Activated naive CD8-positive, alpha-beta T cell treated with anti-CD3 and anti-CD28 coated beads for 36 hours (primary cell): ENCODE measurements at places on chromosomes 5 and 9. TPM values are rescaled to one million over a fixed set of nuclear protein-coding genes. Genes with fewer than 3 reads are reported as not detected.

DNA sequence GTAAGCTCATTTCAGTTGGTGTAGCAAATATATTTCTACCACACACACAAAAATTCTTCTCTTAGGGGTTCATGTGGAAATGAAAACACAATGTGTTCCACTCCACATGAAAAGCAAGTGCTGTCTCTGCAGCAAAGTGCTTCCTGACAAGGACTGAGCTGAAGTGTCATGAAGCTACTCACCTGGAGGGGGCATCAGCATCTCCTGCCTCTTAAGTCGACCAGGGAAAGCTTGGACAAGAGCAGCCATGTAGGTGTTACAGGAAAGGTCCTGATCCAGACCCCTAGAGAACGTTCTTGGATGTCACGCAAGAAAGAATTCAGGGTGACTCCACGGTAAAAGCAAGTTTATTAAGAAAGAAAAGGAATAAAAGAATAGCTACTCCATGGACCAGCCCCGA, 62.8 kb downstream of the SV2C start:
- H3K4me1 ChIP-seq: no peaks in the 10 kb centered on the region
- H3K27ac ChIP-seq: no peak overlapping the region
- H3K27me3 ChIP-seq: peaks cover 3% of the 10 kb centered on the region
- DNase-seq: no peak
- H3K36me3 ChIP-seq: no peaks in the 10 kb centered on the region

The SMAD5 gene
- 10.4 TPM for total RNA-seq

DNA sequence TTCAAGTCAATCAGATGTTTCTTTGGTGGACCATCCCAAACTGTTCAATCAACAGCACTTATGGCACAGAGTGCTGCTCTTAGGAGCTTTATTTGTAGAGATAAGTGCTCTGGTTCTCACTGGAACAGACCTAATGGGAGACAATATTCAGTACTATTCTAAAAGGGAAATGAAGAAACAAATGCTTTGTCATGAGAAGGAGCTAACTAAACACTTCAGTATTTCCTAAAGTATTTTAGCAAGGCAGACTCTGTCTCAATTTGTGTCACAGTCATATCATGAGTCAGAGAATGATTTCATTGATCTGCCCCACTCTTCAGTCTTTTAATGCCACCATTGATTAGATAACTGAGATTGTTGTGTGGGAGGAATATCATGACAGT, 175.3 kb downstream of the SLF1 start:
- DNase-seq: no peak
- H3K27ac ChIP-seq: peak overlapping the region; percentile 90
- H3K4me3 ChIP-seq: peak overlapping the region; percentile 42
- H3K36me3 ChIP-seq: no peaks in the 10 kb centered on the region
- peaks cover 39% of the 10 kb centered on the region for H3K4me1 ChIP-seq

DNA sequence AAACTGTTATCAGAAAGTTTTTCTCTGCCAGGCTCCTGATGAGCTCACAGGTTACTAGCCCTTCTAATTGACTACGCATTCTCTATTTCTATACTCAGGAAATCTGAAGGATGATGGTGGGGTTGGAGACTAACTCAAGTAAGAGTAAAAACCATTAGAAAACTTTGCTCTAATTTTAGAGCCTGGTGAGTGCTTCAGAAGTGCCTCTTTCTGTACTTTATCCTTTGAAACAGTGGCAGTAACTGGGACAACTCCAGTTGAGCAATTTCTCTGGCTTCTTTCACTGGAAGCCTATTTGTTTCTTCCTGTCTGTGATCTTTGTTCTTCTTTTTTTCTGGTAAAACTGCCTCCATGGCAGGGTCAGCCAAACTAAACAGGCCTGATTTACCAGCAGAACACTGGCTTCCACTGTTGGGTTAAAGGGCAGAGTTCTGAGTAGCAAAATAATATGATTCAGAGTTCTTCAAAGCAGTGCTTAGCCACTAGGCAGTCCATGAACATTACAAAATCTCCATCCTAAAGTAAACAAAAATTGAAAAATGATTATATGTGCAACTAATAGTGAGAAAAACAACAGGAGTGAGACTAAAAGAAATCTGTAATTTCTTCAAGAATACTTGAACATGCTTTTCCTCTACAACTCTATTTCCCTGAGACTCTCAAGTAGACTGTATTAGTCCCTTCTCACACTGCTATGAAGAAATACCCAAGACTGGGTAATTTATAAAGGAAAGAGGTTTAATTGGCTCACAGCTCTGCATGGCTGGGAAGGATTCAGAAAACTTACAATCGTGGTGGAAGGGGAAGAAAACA, 79.8 kb downstream of the MROH2B start:
- no peaks in the 10 kb centered on the region for H3K4me1 ChIP-seq
- DNase-seq: no peak
- no peaks in the 10 kb centered on the region for H3K36me3 ChIP-seq
- no peak overlapping the region for H3K27ac ChIP-seq

DNA sequence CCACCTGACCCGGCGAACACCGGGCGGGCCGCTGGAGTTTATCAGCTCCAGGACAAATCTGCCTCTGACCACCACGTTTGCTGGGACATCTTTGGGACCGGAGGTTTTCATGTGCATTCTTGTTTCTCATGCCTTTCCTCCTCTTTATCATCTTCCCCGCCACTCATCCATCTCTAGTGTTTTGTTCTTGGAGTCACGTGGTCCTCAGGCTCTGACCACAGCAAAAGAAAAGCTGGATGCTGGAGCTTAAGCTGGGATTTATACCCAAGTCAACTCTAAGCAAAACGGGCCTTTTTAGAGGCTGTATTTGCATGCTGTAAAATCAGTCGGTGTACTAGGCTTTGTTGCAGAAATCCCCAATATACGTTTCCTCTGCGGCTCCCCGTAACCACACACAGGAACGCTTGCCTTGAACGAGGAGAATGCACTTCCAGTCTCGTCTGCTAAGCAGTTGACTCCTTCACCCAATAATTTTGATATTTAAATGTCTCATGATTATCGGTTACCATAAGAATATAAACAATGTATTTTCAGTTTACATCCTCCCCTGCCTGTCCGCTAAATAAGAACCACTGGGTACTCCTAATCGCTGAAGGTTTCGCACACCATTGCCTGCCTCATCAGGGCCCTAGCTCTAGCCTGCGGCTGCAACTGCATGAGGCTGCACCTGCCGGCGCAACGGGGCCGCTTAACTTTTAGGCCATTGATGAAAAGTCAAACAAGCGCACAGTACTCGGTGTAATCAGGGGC, 560 bp upstream of the NDUFS6 start:
- peak overlapping the region; percentile 96 for H3K27ac ChIP-seq
- no peaks in the 10 kb centered on the region for H3K27me3 ChIP-seq
- peak overlapping the region; percentile 90 for H3K4me3 ChIP-seq
- H3K4me1 ChIP-seq: peaks cover 52% of the 10 kb centered on the region
- H3K36me3 ChIP-seq: peaks cover 56% of the 10 kb centered on the region
